Left lung (tissue), 14 donors: ENCODE measurements at places on chromosomes 1 and 21.

DNA sequence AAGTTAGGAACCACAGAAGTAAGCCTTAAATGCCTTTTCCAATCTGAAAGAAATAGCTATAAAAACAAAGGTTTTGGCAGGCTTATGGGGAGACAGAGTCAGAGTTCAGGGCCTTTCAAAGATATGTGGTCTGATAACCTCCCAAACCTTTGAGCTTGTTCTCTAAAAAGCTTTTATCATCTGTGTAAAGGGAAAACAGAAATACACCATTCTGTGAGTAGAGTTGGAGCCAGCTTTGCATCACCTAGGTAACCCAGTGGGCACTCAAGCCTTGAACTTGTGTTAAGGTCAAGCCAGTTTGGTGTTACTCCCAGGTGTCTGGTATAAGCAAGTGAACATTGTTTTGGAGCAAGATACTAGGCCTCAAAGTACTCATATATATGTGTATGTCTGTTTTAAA, 50.1 kb downstream of the LAMC1 start:
- DNase-seq = no peak
- H3K36me3 ChIP-seq = no peaks in the 10 kb centered on the region
- H3K27me3 ChIP-seq = no peaks in the 10 kb centered on the region
- H3K4me1 ChIP-seq = peaks cover 35% of the 10 kb centered on the region
- no peak overlapping the region for H3K4me3 ChIP-seq

DNA sequence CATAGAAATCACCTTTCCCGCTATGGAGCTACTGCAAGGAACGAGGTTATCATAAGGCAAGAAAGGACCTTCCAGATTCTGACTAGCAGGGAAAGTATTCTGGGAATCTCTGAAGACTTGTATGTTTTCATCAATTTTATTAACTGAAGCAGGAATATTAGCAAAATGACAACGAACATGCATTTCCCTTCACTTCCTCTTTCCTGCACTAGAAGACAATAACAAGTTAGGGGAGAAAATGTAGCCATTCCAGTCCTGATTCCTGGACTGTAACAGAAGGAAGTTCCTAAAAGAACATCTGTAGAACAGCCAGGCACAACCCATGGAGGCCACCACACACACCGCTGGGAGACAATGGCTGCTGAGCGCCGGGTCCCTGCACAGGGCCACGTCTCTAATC, 106.8 kb downstream of the RAVER2 start:
- no peak overlapping the region for H3K4me3 ChIP-seq
- H3K27me3 ChIP-seq = no peaks in the 10 kb centered on the region
- no peak for DNase-seq
- H3K27ac ChIP-seq = no peak overlapping the region

DNA sequence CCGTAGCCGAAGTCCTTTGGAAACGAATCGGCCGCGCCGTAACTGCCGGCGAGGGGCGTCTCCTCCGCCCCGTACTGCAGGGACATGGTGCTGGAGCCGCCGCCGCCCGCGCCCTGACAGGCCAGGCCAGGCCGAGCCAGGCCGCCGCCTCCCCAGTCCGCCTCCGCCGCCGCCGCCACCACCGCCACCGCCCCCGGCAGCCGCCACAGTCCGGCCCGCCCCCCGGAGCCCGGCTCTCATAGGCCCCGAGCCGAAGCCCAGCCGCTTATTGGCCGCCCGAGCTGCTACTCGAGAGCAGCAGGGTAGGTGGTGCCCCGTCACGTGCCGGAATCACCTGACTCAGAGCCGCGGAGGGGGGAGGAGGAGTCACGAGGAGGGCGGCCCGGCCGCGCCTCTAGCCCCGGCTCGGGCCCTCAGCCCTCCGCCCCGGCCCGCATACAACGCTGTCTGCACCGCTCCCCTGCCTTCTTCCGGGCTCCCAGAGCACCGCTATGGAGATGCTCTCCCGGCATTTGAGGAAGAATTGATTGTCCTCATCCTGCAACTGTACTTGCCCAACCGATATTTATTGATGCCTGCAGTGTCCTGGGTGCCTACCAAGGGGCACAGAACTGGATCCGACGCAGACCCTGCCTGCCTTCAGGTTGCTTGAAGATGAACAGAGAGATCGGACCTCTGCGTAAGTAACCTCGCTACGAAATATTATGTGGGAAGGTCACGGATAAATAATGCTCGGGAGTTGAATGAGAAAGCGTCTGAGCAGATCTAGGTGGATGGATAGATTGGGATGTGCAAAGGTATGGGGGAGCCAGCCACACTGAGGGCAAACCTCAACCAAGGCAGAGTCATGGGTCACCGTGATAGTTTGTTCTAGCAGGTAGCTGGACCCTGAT, at the start of gene RRAGC:
Gene RRAGC (minus strand): TSS at position 212 of the 893 bp plus-strand sequence. CDS start 126 bp downstream, at position 86.
- H3K4me1 ChIP-seq = peaks cover 16% of the 10 kb centered on the region
- H3K27ac ChIP-seq = peak within 1 kb of the TSS; percentile 90
- DNase-seq = peak; percentile 98

DNA sequence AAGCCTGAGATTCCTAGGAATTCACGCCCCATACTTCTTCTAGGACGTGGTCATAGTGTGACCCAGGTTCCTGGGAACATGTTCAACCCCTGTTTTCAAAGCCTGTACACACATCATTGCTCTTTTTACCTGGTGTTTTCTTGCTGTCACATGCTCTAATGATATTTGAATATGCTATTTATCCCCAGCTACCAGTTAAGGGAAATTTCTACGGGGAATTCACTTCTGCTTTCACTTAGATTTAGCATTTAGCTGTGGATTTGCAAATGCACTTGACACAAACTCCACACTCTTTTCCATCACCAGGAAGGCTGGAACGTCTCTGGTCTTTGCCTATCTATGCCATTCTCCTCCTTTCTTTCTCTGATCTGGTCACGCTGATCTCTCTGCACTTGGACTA, 11.3 kb upstream of the SAMSN1 start:
- no peak overlapping the region for H3K27ac ChIP-seq
- H3K4me3 ChIP-seq = no peak overlapping the region
- DNase-seq = no peak
- H3K4me1 ChIP-seq = no peaks in the 10 kb centered on the region
- no peaks in the 10 kb centered on the region for H3K27me3 ChIP-seq
